ENCODE measurements at places on chromosomes 16 and 17.

- DNase-seq, result no peak
Measured at GRCh38 chr16:11792410-11793241, 4.4 kb downstream of the ZC3H7A start.

GRCh38 chr16:27982184-27982583 is 81.3 kb downstream of the GSG1L start:
- no peak for DNase-seq

GRCh38 chr16:11679250-11679649 is 11.0 kb downstream of the SNN start:
- DNase-seq, result no peak

- no peak for DNase-seq
Measured at GRCh38 chr17:49108318-49108717, 24.3 kb upstream of the B4GALNT2 start.

DNA sequence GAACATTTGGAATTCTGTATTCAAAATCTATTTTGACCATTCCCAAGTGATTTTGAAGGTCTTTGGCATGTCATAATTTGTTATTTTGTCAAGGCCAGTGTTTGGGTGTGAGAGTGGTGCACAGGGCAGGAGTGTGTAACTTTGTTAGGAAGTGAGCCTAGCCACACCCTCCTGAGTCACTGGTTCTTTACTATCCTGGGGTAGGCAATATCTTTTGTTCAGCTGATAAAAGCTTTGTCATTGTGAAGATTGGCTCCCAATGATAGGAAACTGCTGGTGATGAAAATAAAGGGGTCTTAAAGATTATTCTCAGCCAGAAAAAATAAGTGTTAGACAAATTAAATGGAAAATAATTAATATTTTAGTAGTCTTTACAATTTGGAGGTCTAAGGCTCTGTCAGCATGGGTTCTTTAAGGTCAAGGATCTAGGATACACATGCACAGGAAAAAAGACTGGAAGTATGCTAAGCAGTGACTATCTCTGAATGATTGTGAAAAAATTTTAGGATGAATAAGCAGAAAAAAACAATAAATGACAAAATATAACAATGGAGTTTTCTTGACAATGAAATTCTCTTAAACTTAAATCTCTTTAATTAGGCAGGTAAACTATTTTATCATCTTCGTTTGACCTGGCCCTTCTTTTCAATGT is 5.1 kb downstream of the UBN1 start:
- DNase-seq, result peak; percentile 3

DNA sequence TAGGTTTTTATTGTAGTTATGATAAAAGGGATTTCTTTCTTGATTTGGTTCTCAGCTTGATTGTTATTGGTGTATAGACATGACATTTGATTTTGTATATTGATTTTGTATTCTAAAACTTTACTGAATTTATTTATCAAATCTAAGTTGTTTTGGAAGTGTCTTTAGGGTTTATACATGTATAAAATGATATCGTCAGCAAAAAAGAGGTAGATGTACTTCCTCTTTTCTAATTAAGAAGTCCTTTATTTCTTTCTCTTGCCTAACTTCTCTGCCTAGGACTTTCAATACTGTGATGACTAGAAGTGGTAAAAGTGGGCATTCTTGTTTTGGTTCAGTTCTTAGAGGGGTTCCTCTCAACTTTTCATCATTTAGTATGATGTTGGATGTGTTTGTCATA is 487.3 kb upstream of the KIF2B start:
- DNase-seq, result no peak

DNA sequence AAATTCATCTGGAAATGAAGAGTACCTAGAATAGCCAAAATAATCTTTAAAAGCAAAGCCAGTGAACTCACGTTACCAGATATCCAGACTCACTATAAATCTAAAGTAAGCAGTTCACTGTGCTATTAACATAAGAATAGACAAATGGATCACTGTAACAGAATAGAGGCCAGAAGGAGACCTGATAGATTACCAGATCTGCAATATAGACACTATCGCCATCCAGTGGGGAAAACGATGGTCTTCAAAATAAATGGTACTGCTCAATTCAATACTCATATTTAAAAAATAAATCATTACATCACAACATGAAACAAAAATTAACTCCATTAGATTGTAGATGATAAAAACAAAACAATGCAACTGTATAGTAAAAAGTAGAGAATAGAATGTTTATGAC is 158.6 kb upstream of the CDH8 start:
- no peak for DNase-seq

DNA sequence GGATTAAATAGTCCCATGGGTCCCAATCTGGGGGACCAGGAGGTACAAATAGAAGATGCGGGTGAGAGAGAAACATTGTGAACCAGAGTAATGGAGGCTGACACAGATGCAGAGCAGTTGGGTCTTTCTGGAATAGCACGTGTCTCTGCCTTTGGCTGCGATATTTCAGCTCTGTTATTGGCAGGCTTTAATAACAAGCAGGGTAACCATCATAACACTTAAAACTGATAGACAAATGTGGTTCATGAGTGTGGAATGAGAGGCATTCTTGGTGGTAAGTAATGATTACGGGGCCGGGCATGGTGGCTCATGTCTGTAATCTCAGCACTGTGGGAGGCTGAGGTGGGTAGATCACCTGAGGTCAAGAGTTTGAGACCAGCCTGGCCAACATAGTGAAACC is 110.3 kb downstream of the SNX29 start:
- DNase-seq, result no peak

DNA sequence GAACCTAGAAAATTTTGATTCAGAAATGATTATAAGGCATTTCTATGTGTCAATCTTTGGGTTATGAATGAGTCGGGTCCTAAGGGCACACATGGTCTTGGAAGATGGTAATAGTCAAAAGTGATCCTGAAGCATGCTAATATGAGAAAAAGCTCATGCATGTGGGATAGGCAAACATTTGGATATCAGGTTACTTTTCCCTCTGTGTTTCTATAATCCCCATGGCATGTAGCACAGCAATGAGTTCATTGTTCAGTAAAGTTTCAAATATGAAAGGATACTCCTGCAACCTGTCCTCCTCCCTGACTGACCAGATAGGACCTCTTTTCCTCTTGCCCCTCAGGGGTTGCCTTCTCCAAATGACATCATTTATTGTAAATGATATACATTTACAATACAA is 249.9 kb upstream of the MON1B start:
- no peak for DNase-seq

GRCh38 chr17:27621942-27622559 is 8.9 kb upstream of the LGALS9 start:
- no peak for DNase-seq

DNA sequence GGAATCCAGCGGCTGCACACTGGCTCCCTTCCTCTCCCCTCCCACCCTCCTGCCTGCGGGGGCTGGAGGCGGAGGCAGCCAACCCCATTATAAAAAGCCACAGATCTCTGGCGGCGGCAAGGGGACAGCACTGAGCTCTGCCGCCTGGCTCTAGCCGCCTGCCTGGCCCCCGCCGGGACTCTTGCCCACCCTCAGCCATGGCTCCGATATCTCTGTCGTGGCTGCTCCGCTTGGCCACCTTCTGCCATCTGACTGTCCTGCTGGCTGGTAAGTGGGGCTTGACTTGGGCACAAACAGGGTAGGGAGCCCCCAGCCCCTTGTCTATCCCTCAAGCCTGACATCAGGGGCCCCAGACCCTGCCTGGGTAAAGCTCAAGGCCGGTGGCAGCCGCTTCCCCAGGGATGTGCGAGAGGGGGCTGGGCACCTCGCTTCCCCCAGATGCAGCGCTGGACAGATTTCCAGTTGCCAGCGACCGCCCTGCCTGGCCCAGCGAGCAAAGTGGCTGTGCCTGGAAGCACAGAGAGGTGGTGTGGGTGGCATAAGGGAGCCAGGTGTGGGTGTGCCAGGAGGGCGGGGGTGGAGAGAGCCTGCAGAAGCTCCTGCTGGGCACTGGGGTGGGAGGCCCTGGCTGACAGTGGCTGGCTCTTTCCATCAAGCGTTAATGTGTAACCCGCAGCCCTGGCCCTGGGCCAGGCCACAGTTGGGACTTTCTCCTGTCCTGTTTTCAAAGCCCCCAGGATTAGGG is at the start of gene CX3CL1:
TSS of gene CX3CL1 (plus strand) at position 119 of the 745 bp plus-strand sequence. CDS start at position 198, 79 bp downstream.
- no peak for DNase-seq

DNA sequence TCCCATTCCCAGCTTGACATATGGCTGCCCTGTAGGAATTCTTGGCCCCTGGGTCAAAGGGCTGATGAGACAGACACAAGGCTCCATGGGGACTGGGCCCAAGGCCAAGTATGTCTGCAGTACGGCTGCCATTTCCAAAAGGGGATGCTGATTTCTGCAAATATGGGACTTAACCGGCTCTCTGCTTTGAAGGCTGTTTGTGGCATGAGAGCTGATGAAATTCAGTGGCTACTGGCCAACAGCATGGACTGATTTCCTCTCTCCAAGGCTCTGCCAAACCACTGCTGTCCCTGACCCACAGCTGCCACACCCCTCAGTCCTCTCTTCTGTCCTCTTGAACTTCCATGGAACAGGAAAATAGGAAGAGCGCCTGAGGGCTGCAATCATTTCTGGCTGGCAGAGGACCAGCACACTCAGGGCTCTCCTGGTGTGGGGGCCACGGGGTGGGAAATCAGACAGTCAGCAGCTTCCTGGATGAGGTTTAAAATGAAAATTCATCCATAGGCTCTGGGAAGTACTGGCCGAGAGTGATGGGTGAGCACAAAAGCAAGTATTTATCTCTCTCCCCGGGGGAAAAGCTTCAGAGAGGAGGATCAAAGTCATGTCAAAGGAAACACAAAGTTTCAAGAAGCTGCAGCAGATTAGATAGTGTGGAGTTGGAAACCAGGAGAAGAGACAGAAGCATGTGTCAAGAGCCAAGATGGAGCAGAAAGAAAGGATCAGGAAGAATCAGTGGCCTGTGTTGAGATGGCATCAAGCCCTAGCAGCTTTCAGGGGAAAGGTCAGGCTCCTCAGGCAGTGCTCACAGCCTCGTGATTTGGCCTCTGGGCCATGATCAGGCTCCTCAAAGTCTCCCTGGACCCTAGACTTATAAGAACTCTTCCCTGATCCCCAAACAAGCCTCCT is 64.1 kb upstream of the SREBF1 start:
- no peak for DNase-seq

- DNase-seq, result no peak
Measured at GRCh38 chr16:85709766-85710585, 21.2 kb upstream of the GINS2 start.

GRCh38 chr16:1337486-1337885 is 4.0 kb downstream of the BAIAP3 start:
- no peak for DNase-seq

DNA sequence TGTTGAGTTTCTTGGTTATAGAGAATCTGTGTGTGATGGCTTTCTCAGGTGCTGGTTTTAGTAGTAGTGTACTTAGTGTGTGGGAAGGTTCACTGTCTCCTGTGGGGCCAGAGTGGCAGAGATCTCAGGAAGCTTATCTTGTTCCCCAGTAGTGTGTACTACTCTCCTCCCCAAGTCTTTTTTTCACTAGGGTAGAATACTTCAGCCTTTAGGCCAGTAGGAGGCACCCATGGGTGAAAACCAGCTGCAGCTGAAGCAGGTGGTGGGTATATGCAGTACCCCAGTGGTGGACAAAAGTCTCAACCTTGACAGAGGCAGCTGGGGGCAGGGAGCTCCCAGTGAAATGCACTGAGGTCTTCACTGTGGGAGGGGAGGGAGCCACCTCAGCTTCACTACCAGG is 109.9 kb downstream of the PHKB start:
- no peak for DNase-seq

GRCh38 chr17:4648741-4649140 is 7.3 kb upstream of the ALOX15 start:
- no peak for DNase-seq

DNA sequence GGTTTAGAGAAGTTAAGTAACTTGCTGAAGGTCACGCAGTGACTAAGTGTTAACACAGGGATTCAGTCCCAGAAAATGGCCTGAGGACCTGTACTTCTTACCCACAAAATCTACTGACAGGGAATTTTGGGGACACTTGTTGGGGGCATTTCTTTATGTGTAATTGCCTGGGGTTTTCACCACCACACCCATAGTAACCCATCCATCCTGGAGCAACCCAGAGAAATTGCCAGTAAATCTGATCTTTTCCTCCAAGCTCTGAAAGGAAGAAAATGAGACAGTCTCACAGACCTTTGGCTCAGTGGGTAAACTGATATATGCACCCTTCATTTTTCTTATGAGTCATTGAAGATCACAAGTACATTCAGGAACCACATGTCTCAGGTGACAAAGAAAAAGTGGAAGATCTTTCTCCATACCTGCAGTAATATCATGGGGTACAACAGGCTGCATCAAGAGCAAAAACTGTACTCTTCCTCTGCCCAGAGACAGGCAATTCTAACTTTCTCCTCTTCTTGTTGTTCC is 81.0 kb downstream of the NOG start:
- DNase-seq, result no peak

GRCh38 chr17:72693956-72694355 is 398.5 kb downstream of the SLC39A11 start:
- no peak for DNase-seq

DNA sequence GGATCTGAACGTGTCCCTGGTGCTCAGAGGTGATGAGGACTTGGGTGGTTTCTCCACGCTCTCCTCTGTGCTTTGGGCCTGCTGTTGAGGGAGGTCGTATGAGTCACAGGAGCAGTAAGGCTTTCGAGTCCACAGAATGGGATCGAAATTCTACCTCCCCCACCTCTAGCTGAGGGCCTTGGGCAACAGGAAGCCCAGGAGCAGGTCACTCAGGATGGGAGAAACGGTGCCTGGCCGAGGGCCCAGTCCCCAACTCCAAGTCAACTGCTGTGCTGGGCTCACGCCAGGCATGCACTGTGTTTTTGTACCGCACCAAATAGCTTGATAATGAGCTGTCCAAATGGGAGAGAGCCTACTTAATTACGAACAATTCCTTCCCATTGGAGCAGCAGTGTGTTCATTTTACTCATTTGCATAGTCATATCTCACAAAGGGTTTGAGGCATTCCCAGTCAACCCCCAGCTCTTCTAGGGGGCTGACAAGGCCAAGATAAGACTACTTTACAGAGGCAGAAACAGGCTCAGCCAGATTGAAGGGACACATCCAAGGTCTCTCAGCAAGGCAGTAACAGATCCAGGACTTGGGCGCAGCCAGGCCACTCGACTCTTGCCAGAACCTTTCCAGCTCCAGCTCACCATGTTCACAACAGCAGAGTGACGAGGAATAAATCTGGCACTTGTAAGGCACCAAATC is 53.6 kb downstream of the WNT3 start:
- DNase-seq, result no peak

DNA sequence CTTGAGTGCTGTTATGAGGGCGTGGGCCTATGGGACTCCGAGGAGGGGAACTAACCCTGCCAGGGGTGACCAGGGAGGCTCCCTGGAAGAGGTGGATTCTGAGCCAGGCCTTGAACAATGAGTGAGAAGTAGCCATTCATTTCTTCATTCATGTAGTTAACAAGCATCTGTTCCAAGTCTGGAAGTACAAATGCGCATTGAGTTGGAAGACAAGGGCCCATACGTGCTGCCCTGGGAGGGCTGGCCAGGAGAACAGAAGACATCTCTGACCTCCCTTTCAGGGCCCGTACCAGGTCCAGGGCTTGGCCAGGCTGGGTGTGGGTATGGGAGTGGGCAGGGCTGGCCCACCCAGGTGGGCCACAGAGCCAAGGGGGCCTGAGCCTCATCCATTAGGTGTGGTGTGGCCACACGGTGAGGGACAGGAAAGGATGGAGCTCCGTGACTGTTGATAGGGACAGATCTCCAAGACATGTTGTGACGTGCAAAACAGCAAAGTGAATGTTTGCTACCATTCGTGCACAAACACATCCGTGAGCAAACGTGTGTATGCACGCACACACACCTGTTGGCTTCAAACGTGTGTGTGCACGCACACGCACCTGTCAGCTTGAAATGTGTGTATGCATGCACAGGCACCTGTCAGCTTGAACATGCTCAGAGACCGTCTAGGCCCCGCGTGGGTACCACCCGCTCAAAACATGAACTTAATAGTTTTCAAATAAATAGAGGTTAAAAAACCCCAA is 46.8 kb downstream of the ZDHHC7 start:
- DNase-seq, result no peak

All from activated CD4-positive, alpha-beta T cell treated with anti-CD3 and anti-CD28 coated beads, Interleukin-2, amount 50 U/mL, for 16 hours (primary cell).